ENCODE measurements at places on chromosomes 5 and 9. TPM values are rescaled to one million over a fixed set of nuclear protein-coding genes. Genes with fewer than 3 reads are reported as not detected.

GRCh38 chr9:131422241-131422792 lies 28.4 kb downstream of the PRRC2B start:
- no peak for DNase-seq
- H3K27ac ChIP-seq, result peak overlapping the region; percentile 29
- peaks cover 6% of the 10 kb centered on the region for H3K4me1 ChIP-seq
- no peaks in the 10 kb centered on the region for H3K27me3 ChIP-seq
- H3K36me3 ChIP-seq, result no peaks in the 10 kb centered on the region
- H3K4me3 ChIP-seq, result no peak overlapping the region

ERAP2 gene
- total RNA-seq, result 10.8 TPM

- H3K27ac ChIP-seq, result no peak overlapping the region
- no peak overlapping the region for H3K4me3 ChIP-seq
- peaks cover 2% of the 10 kb centered on the region for H3K4me1 ChIP-seq
Observed at GRCh38 chr5:57494104-57495098, 11.8 kb upstream of the ACTBL2 start.

DNA sequence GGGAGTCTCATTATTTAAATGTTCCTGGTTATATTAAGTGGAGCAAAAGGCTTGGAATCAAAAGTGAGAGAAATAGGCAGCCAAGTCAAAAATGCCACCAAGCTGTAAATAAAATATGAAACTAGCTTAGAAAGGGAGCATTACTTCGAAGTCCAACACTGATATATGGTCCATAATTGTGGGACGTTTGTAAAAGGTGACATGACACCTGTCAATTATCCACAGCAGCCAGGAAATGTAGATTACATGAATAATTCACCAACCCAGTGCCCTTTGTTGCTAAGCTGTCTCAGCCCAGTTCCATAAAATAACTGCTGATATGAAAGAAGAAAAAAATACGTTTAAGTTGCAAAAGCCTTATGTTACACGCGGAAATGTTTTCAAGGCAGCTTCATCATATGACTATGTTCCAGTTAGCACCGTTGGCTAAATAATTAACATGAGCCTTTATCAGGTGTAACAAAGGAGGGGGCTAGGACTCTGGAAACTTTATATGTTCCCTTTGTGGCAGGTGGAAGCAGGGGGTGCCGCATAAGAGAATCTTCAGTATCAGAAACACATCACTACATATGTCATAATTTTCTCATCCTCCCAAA lies 39.9 kb upstream of the ZSWIM6 start:
- H3K27me3 ChIP-seq, result no peaks in the 10 kb centered on the region
- no peaks in the 10 kb centered on the region for H3K36me3 ChIP-seq
- no peaks in the 10 kb centered on the region for H3K4me1 ChIP-seq
- no peak for DNase-seq

- H3K4me1 ChIP-seq, result peaks cover 3% of the 10 kb centered on the region
- H3K36me3 ChIP-seq, result no peaks in the 10 kb centered on the region
- peak overlapping the region; percentile 57 for H3K27ac ChIP-seq
- no peak overlapping the region for H3K4me3 ChIP-seq
- no peaks in the 10 kb centered on the region for H3K27me3 ChIP-seq
- no peak for DNase-seq
Observed at GRCh38 chr5:17127743-17128231, 89.6 kb upstream of the BASP1 start.

SPINK4 gene
- total RNA-seq, result not detected

- peak overlapping the region; percentile 73 for H3K27ac ChIP-seq
- H3K4me3 ChIP-seq, result no peak overlapping the region
- no peaks in the 10 kb centered on the region for H3K27me3 ChIP-seq
- H3K36me3 ChIP-seq, result no peaks in the 10 kb centered on the region
- DNase-seq, result peak; percentile 87
- H3K4me1 ChIP-seq, result peaks cover 15% of the 10 kb centered on the region
Observed at GRCh38 chr5:137619191-137619870, 116.6 kb downstream of the KLHL3 start.

GRCh38 chr9:130665431-130666392 lies 1.3 kb downstream of the PRDM12 start:
- H3K27me3 ChIP-seq, result no peaks in the 10 kb centered on the region
- no peaks in the 10 kb centered on the region for H3K4me1 ChIP-seq
- no peaks in the 10 kb centered on the region for H3K36me3 ChIP-seq

DNA sequence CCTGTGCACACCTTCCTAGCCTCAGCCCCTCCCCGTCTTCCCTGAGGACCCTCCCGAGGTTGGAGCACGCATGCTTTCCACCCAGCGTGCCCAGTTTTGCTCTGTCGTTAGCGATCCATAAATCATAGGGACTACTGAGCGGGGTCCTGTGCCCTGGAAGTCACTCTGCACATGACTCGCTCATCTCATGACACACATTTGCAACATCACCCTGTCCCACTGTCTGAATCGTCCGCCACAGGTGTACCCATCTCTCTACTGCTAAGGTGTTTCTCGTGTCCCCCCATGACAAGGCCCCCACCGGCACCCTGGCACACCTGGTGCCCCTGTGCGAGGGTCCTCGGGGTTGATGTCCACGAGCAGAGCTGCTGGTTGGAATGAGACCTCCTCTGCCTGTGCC lies 69.0 kb upstream of the BARHL1 start:
- H3K27me3 ChIP-seq, result no peaks in the 10 kb centered on the region
- no peak for DNase-seq

DNA sequence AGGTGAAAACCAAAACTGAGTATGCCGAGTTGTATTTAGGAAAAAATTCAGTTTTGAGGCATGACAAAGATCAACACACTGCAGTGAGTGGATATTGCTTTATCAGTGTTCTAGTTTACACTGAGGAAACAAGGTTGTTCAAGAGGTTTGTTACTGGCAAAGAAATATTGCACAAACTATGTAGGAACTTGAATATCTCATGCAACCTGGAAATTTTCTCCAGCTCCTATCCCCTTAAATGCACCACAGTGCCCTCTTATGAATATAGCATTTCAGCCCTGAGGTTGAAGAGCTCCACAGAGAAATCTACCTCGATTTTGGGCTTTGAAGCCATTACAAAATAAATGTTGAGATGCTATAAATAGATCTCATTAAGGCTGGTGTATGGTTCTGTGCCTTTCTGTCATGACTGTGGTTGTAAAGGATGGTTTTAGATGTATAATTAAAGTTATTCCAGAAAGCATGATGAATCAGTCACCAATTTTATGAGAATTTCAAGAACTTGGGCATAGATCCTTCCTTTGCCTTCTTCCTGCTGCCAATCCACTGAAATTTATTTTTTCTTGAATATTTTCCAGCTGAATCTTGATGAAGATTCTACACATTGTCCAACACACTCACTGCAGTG lies 159.3 kb downstream of the SPATA31D1 start:
- DNase-seq, result no peak
- H3K27ac ChIP-seq, result no peak overlapping the region
- no peaks in the 10 kb centered on the region for H3K36me3 ChIP-seq
- H3K4me1 ChIP-seq, result no peaks in the 10 kb centered on the region
- H3K4me3 ChIP-seq, result no peak overlapping the region

SURF4 gene
- 114 TPM for total RNA-seq

- no peaks in the 10 kb centered on the region for H3K27me3 ChIP-seq
- DNase-seq, result no peak
- no peaks in the 10 kb centered on the region for H3K4me1 ChIP-seq
- no peak overlapping the region for H3K4me3 ChIP-seq
- H3K27ac ChIP-seq, result no peak overlapping the region
Observed at GRCh38 chr5:132839426-132840301, 9.2 kb upstream of the SHROOM1 start.

- no peak overlapping the region for H3K27ac ChIP-seq
- H3K4me3 ChIP-seq, result no peak overlapping the region
- no peaks in the 10 kb centered on the region for H3K27me3 ChIP-seq
- H3K4me1 ChIP-seq, result no peaks in the 10 kb centered on the region
- H3K36me3 ChIP-seq, result no peaks in the 10 kb centered on the region
Observed at GRCh38 chr9:37625036-37625757, 25.6 kb upstream of the FRMPD1 start.

- H3K4me1 ChIP-seq, result no peaks in the 10 kb centered on the region
- H3K27ac ChIP-seq, result no peak overlapping the region
- H3K27me3 ChIP-seq, result no peaks in the 10 kb centered on the region
- DNase-seq, result no peak
- no peaks in the 10 kb centered on the region for H3K36me3 ChIP-seq
- no peak overlapping the region for H3K4me3 ChIP-seq
Observed at GRCh38 chr9:97387504-97387886, 24.4 kb upstream of the TDRD7 start.

PRDM9 gene
- not detected for total RNA-seq

DNA sequence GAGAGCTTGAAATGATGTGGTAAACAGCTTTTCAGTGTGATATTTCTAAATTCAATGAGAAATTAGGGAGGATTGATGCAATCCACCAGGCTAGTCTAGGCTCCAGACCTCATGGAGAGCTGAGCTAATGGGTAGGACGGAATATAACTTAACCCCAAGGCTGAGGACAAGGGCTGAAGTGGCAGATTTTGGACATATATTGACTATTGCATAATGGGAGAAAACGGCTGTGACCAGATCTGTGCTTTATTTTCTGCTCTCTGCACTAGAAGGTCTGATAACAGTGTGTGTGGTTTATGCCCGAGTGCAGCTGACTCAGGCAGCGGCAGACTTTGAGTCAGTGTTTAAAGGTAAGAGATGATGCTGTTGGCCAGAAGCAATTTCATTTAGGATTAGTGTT lies 70.6 kb downstream of the ACTBL2 start:
- no peak for DNase-seq
- H3K4me1 ChIP-seq, result peaks cover 20% of the 10 kb centered on the region
- H3K36me3 ChIP-seq, result no peaks in the 10 kb centered on the region
- H3K27me3 ChIP-seq, result no peaks in the 10 kb centered on the region
- H3K27ac ChIP-seq, result peak overlapping the region; percentile 57

DNA sequence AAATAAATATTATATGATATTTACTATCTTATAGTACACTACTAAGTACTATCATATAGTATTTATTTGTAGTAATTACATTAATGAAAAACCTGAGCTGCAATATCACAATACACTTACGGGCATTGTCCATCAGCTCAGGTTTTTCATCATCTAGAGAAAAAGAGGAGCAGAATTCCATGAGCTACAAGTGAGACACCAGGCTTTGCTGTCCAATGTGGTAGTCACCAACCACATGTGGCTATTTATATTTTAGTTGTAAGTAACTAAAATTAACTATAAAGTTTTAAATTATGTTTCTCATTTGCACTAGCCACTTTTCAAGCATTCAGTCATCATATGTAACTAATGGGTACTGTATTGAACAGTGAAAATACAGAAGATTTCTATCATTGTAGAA lies 13.8 kb upstream of the NRG2 start:
- H3K4me1 ChIP-seq, result no peaks in the 10 kb centered on the region
- no peak for DNase-seq
- H3K27me3 ChIP-seq, result no peaks in the 10 kb centered on the region
- H3K27ac ChIP-seq, result no peak overlapping the region

ARHGEF37 gene
- 18.0 TPM for total RNA-seq

TRAF1 gene
- 25.7 TPM for total RNA-seq

FBXL7 gene
- 32.7 TPM for total RNA-seq

- H3K4me3 ChIP-seq, result no peak overlapping the region
- H3K4me1 ChIP-seq, result no peaks in the 10 kb centered on the region
- no peaks in the 10 kb centered on the region for H3K36me3 ChIP-seq
Observed at GRCh38 chr5:157463081-157463480, 3.1 kb downstream of the NIPAL4 start.

DNA sequence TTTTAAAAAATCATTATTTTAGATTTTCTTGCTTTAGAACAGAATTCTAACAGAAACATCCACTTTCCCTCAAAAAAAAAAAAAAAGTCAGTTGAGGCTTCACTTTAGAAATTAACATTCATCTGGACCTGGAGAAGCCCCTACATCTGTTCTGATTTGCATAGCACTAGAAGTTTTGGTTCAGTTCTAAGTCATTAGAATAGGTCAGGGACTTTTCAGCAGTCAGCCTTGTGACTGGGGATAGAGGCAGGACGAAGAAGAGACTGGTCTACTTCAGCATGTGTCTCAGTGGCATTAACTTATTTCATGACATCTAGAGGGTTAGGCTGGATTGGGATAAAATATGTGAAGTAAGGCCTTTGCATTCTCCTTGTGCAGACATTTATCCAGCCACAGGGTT lies 215.8 kb upstream of the DAB2 start:
- H3K27me3 ChIP-seq, result no peaks in the 10 kb centered on the region
- no peaks in the 10 kb centered on the region for H3K36me3 ChIP-seq
- H3K4me3 ChIP-seq, result no peak overlapping the region
- no peaks in the 10 kb centered on the region for H3K4me1 ChIP-seq
- H3K27ac ChIP-seq, result no peak overlapping the region

DNA sequence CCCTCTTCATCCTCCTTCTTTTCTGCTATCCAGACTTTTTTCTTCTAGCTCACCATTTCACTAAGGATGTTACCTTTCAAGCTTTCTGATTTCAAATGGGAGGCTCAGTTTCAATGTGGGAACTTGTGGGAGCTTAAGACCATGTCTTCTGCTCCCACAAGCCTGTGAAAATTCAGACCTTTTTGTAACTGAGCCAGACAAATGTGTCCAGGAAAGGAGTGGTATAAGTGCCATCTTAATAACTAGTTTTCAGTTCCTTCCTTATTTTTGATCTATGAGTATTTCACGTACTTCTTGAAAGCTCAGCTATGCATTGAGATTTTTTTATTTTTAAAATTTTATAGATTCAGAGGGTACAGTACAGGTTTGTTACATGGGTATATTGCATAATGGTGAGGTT lies 4.6 kb upstream of the ERCC6L2 start:
- no peak for DNase-seq
- H3K4me3 ChIP-seq, result no peak overlapping the region
- H3K27me3 ChIP-seq, result no peaks in the 10 kb centered on the region
- H3K27ac ChIP-seq, result no peak overlapping the region
- H3K4me1 ChIP-seq, result no peaks in the 10 kb centered on the region

DNA sequence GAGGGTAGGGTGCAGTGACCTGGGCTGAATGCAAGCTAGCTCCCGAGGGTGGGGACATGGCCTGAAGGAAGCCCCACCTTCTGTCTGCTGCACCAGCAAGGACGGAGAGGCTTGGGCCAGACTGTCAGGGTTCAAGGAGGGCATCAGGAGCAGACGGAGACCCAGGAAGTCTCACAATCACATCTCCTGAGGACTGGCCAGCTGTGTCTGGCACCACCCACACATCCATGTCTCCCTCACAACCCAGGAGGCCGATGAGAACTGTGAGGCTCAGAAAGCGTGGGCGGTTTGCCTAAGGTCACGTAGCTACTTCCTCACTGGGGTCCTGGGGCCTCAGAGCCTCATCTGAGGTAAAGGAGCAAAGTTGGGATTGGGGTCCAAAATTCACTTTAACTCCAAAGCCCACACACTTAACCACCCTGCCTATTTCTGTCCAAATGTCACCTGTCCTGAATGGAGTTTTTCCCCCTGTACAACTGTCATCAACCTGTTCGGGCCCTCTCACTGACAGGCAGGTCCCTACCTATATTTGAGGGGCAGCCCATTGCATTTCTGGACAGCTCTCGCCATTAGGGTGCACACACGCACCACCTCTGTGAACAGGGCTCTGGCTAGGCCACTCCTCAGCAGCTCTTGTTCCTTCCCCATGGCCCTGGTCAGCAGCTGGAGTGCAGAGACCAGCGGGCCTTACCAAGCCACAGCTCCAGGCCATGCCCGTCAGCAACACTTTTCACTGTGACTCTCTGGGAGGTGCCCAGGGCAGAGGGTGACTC lies 3.4 kb downstream of the IL13 start:
- no peaks in the 10 kb centered on the region for H3K27me3 ChIP-seq
- no peak overlapping the region for H3K27ac ChIP-seq
- peak; percentile 59 for DNase-seq
- H3K4me1 ChIP-seq, result no peaks in the 10 kb centered on the region
- H3K36me3 ChIP-seq, result no peaks in the 10 kb centered on the region
- no peak overlapping the region for H3K4me3 ChIP-seq

SLC30A5 gene
- 43.9 TPM for total RNA-seq

LCN1 gene
- not detected for total RNA-seq

- H3K27me3 ChIP-seq, result no peaks in the 10 kb centered on the region
- DNase-seq, result no peak
- H3K27ac ChIP-seq, result no peak overlapping the region
- no peak overlapping the region for H3K4me3 ChIP-seq
Observed at GRCh38 chr5:154714266-154714986, 40.8 kb upstream of the LARP1 start.

GRXCR2 gene
- total RNA-seq, result not detected

All from aorta (tissue), 5 donors.